NCI-H1092 (cell line): ENCODE measurements at places on chromosomes 1 and 21.

- peak; percentile 29 for DNase-seq
Measured at GRCh38 chr1:110672001-110672752, 2.6 kb downstream of the KCNA3 start.

DNA sequence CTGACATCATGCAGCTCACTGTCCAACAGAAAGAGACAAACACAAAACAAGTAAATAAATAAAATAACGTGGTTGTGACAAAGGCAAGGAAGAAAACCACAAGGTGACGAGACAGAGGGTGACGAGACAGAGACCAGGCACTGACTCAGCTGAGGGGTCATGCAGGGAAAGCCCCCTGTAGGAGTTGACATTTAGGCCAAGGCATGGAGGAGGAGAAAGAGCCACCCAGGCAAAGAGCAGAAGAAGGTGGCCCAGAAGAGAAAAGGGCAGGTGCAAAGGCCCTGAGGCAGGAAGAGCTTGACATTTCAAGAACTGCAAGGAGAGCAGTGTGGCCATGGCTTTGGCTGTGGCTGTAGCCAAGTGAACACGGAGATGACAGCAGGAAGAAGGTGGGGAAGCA, 65.1 kb upstream of the ID3 start:
- no peak for DNase-seq

- no peak for DNase-seq
Measured at GRCh38 chr1:41997153-41997552, 78.4 kb upstream of the HIVEP3 start.

- no peak for DNase-seq
Measured at GRCh38 chr1:101849356-101849755, 147.4 kb downstream of the OLFM3 start.

GRCh38 chr1:38917337-38917736, 24.3 kb downstream of the RHBDL2 start:
- no peak for DNase-seq

DNA sequence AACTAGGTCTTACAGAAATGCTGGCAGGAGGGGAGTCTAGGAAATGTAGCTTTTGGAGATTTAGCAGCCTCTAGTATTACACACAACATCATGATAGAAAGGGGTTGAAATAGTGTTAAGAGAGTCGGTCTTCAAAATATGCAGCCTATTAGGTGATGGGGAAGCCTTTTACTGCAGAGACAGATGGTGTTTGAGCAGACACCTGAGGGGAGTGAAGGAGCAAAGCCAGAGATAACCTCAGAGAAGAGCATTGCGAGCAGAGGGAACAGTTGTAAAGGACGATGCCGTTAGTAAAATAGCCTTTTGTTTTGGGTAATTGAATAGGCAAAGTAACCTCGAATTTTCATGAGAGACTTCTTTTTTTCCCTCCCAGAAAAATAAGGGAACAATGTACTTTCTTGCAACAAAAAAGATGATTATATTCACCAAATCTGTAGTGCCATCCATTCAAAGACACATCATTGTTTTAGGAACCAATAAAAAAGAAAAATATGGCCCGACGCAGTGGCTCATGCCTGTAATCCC, 66.3 kb upstream of the KIF1B start:
- no peak for DNase-seq

- DNase-seq: no peak
Measured at GRCh38 chr1:205077158-205077933, 6.9 kb downstream of the TMEM81 start.

DNA sequence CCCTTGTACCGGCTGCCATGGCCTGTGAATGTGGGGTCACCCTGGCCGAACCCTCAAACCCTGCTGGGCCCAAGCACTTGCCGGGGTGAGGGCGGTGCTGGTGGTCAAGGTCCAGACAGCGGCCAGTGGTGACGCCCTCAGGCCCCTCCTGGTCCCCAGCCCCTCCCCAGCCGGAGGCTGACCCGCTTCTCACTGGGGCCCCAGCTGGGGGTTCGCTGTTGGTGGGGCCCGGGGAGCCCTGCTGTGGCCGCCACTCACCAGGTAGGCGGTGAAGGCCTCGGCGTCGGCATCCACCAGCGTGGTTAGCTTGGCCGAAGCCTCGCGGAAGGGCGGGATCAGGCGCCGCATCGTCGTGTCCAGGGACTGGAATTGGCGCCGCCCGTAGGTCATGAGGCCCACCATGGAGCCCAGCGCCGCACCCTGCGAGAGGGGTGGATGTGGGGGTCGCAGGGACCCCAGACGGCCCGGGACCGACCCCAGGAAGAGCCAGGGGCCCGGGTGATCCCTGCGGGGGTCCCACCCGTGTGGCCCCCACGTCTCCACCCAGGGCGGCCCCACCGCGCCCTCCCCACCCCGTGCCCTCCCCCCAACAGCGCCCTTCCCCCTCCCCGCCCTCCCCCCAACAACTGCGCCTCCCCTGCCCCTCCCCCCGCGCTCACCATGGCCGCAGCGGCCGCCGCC, 10.1 kb downstream of the FTCD start:
- DNase-seq: no peak

GRCh38 chr1:31054958-31055481, 10.5 kb downstream of the PUM1 start:
- DNase-seq: no peak

DNA sequence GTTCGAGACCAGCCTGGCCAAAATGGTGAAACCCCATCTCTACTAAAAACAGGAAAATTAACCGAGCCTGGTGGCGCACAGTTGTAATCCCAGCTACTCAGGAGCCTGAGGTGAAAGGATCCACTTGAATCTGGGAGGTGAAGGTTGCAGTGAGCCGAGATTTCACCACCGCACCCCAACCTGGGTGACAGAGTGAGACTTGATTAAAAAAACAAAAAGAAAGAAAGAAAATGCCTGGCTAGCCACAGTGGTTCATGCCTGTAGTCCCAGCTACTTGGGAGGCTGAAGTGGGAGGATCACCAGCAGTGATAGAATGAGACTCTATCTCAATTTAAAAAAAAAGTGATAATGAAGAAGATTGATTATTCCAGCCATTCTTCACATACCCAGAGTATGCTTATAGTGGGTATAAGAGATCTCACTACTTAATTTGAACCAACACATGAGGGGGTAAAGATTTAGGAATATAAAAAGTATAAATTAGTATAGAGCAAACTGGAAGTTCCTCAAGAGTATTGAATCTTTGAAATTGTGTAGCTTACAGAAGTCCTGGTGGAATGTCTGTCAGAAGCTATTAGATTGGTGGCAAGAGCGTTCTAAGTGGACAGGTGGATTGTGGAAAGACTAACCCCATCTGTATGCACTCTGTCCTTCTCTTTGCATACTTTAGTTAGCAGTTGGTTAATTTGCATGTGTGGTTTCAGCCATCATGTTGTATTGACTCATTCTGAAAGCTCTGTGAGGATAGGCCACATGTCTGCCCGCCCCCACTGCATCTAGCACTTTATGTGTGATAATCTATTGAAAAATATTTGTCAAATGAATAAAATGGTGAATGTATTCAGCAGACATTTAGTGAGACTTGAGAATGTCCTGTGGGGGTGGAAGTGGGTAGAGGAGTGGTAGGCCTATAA, 25.0 kb downstream of the RLF start:
- DNase-seq: no peak

DNA sequence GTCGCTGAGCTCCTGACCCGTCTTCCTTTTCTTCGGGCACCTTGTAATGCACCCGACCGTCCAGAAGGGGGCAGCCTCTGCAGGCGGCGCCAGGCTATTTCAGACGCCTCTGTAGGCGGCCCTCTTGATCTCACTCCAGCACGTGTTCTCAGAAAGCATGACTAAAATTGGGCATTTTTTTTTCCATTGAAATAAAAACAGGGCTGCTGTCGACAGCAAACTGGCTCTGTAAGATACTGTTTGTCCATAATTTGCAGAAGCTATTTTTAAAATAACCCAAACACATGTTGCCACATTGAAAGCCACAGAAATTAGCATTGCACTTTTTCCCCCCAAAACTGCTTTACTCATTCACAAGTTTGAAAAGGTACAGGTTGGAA, 78.0 kb downstream of the STUM start:
- DNase-seq: no peak

DNA sequence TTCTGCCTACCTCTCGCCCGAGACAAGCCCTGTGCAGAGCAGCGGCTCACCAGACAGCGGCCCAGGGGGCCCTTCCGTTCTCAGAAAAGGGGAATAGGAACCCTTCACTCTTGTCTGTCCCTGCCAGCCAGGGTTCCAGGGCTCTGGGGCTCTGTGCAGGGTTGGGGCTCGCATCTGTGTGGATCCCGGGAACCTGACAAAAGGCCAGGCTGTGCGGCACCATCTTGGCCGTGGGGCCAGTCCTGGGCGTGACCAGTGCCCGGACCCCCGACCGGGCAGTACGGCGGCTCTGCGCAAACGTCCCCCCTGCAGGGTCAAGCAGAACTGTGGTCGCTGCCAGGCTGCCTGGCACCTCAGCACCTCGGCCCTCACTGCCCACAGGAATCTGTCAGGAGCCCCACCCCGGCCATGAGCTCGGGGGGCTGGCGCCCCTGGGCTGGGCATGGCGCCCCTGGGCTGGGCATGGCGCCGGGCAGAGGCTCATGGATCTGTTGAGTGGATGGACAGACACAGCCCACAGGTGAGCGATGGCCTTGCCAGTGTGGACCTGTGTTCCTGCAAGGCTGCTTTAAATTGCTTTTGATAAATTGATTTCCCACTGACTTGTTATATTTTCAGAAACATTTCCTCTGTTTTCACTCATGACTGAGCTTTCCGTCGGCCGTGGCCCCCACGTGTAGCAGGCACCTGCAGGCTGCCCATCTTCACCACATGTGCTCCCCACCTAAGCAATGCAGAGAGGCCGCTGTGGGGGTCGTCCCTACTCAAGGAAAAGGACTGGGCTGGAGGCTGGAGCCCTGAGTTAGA, 59.0 kb downstream of the SLX9 start:
- no peak for DNase-seq

DNA sequence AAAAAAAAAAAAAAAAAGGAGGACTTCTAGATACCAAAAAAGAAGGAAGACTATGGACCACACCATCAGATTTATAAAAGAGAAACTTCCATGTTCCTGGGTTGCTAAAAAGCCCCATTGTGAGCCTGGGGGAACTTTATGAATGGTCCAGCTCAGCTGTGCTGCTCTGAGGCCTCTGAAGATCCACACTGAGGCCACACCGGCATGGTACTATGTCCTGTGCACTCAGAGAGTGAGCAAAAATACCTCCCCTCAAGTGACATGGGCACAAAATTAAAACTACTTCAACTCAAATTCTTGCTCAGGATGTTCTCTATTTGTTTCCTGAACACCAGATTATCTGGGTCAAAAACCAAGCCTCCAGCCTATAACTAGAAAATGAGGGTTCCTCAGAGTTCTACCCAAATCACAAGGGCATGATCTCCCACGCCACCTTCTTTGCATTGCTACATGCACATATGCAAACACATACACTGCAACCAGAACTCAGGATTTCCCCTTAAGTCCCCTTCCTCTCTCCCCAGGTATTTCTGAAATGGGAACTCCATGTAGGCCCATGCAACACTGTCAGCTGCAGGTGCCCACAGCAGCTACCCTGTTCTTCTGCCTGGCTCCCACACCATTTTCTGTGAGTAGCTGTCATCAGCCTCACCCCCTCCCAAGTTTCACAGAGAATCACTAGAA, 94.4 kb downstream of the SH3GLB1 start:
- no peak for DNase-seq

DNA sequence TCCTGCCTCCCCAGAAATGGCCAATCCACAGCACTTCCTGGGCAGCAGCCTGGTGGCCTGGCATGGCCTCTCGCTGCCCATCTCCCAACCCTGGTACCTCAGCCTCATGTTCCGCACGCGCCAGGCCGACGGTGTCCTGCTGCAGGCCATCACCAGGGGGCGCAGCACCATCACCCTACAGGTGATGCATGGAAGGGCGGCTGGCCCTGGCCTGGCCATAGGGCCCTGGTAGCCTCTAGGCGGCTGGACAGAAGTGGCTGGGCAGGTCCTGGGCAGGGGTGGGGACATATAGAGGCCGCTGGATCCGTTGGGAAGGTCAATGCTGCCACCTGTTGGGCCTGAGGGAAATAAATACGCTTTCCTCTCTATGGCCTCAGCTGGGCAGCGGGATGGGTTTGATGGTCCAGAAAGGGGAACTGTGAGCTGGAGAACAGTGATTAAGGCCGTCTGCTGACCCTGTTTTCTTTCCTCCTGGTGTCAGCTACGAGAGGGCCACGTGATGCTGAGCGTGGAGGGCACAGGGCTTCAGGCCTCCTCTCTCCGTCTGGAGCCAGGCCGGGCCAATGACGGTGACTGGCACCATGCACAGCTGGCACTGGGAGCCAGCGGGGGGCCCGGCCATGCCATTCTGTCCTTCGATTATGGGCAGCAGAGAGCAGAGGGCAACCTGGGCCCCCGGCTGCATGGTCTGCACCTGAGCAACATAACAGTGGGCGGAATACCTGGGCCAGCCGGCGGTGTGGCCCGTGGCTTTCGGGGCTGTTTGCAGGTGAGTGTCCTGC, 14.4 kb downstream of the CELSR2 start:
- peak; percentile 37 for DNase-seq

GRCh38 chr1:226085675-226086285, 23.3 kb downstream of the H3-3A start:
- no peak for DNase-seq

- no peak for DNase-seq
Measured at GRCh38 chr1:202553560-202554038, 156.7 kb downstream of the SYT2 start.

DNA sequence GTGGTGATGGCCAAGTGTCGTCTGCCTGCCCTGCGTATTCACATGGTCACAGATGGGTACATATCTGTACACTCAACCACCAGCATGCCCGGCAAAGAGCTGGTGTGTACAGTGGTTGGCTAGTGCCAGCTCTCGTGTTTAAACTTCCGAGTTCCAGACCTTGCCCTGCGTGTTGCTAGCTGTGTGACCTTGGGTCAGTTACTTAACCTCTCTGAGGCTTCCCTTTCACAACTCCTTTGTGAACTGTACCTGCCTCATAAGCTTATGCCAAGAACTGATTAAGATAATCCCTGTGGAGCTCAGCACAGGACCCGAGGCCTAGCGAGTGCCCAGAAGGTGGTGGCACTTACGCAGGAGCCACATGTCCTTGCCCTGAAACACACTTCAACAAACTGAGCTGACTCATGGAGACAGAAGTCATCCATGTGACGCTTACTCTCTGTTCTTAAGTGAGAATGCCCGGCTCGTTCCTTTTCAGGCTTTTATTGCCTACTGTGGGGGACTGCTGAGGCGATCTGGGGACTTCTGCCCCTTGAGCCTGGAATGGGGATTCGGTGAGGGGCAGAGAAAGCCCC, 55.4 kb downstream of the ALPL start:
- no peak for DNase-seq

DNA sequence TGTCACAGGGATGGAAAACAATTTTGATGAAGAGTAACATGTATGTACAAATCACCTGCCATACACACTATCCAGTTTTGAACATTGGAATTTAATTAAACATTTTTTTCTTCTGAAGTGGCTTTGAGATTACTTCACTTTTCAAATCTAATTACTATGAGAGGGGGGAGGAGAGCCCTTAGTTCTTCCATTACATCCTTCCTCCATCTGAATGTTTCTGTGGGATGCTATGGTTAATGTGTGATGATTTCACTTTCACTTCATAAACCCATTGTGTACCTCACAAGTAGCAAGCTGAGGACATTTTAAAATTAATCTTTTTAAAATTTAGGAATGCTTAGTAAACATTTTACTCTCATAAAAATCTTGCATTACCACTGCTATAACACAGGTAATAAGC, 156.9 kb downstream of the RUNX1 start:
- no peak for DNase-seq

- peak; percentile 26 for DNase-seq
Measured at GRCh38 chr1:155083865-155084721, 5.5 kb downstream of the EFNA3 start.

GRCh38 chr1:64425521-64425920, 44.4 kb upstream of the CACHD1 start:
- no peak for DNase-seq
